Vagina (tissue), 2 donors: ENCODE measurements at places on chromosomes 1 and 21.

- no peak for DNase-seq
Measured at GRCh38 chr1:197144570-197145325, 1.7 kb downstream of the ASPM start.

GRCh38 chr1:28592321-28593071 is 431 bp downstream of the RAB42 start:
- no peak for DNase-seq

- DNase-seq = no peak
Measured at GRCh38 chr1:40244138-40244744, 3.5 kb upstream of the TMCO2 start.

DNA sequence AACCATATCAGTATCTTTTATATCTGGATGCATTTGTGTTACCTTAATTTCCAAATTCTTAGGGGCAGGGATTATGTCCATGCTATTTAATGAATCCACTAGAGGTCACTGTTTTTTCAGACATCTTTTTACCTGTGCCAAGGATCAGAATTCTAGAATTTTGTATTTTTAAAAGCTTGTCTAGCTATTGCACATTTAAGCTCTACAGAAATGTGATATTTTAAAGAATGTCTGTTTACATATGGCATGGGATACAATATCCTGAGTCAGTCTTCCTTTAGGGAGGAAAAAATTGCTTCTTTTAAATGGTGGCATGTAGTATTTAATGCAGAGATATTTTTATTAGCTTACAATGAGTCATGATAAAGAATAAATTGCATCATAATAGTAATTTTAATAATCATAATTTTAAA is 11.3 kb downstream of the RPAP2 start:
- no peak for DNase-seq

GRCh38 chr21:42636520-42637266 is 16.7 kb upstream of the PDE9A start:
- no peak for DNase-seq

DNA sequence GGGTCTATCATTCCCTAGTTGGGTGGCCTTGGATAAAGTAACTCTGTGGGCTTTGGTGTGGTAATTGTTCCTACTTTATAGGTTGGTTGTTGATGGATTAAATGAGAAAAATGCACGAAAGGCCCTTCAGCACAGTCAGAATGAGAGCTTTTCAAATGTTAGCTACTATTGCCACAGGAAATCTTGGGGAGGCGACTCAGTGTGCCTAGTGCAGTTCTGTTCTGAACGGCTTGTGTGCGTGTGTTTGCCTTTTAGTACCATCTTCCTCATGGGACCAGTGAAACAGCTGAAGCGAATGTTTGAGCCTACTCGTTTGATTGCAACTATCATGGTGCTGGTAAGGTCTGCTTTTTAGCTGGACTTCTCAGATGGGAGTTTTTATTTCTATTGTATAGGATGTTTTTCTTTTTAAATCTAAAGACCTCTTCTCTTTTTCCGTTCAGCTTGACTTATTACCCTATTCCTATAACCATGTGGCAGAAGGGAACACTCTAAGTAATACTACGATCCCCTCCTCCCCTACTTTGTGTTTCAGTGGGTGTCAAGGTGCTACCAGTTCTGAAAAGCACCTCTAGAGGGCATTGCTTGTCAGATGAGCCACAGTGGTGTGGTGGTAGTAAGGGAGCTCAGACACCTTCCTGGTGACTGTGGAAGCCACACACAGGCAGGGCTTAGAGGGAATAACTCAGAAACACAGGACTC is 9.2 kb downstream of the SFT2D2 start:
- DNase-seq = no peak

DNA sequence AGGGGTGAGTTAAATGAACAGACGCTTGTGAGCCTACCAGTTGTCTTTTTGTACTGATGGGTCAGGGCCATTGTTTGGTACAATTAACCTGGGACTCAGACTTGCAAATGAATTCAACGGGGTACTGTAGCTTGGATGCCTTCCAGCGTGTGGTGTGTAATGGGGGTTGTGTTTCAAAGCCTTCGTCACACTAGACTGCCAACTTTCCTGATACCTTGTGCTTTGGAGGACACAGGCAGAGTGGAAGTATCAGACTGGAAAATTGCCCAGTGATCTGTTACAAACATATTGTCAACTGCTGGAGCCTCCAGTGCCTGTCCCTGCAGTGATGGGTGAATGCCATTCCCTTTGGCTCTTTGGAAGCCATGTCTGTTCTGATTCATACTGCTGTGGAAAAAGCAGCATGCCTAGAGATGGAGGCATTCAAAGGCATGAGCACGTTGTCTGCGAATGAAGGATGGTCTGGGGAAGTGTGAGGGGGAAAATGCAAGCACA is 384.5 kb downstream of the LMX1A start:
- no peak for DNase-seq

- DNase-seq = no peak
Measured at GRCh38 chr1:151133018-151133806, 13.2 kb downstream of the SEMA6C start.

GRCh38 chr21:45138199-45139002 is 64.0 kb downstream of the ADARB1 start:
- DNase-seq = no peak

- no peak for DNase-seq
Measured at GRCh38 chr21:16873176-16873575, 639.7 kb upstream of the CXADR start.

DNA sequence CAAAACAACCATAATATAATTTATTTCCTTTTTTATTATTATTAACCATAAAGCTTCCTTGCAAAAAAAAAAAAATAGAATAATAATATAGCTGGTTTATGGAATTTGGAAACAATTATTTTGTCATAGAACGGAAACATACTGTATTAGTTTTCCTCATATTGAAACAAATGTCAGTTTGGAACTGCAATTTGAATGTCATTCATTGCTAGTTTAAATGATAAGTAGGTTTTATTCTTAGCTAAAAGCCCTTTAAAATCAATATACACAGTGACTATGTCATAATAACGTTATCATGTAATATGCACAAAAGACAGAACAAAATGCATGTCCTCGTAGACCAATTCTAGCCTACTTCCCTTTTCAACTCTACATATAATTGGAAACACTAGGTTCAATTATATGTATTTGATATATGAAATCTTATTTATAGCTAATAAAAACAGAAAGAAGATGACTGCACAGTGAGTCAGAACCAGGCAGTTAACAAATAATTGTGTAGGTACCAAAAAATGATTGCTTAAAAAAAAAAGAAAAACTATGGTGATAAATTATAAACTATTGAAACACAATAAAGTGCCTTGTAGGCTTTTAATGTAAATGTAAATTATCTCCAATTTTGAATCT is 85.2 kb upstream of the EXO1 start:
- no peak for DNase-seq

GRCh38 chr1:119673171-119673940 is 25.3 kb upstream of the ZNF697 start:
- no peak for DNase-seq

DNA sequence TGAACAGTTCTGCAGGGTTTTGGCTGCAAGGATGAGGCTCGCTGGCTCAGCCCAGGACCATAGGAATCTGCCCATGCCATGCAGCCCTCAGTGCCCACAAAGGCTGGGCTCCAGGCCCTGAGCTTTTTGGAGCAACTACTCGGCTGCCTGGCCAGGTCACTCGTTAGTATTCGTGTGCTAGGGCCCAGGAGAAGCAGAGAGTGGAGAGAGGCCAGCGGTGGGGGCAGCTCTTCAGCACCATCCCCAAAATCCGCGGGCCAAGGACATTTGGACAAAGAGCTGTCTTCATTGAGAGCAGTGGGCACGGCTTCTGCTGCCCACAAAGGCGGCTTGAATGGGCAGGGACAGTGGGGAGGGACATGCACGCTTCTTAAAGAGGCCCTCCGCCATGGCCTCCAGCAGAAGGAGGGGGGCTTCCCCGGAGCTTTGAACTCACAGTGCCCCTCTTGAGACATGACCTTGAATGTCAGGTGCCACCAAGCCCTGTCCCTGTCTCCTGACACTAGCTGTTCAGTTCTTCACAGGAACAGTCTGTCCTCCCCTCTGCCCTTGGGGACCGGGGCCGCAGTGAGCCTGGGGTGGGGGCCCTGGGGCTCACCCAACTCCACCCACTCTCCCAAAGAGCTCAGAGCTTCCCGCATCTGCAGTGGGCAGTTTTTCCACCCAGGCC is 106.1 kb upstream of the ARHGEF16 start:
- DNase-seq = no peak

- DNase-seq = no peak
Measured at GRCh38 chr21:46666941-46667740, 31.7 kb downstream of the PRMT2 start.

DNA sequence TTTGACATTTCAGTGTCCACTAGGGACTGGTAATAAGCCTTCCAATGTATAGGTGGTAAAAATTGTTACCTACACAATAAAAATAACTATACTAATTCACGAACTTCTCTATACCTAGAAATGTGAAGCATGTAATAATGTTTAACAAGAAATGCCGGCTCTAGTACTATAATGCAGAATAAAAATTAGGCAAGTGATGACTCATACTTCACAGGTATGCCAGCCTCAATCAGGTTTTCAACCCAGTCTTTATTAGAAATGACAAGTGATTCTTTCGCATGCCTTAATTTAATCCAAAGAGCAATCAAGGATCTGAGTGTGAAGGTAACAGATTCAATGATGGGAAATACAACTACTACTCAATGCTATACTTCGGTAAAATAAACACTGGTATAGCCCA is 134.9 kb downstream of the RERE start:
- no peak for DNase-seq

- DNase-seq = no peak
Measured at GRCh38 chr1:180956028-180956640, 43.4 kb downstream of the KIAA1614 start.

- DNase-seq = no peak
Measured at GRCh38 chr21:27079636-27080240, 112.8 kb upstream of the ADAMTS5 start.
